ENCODE measurements at places on chromosomes 1 and 21.
A peak's percentile ranks its signal among the peaks of the same experiment; 100 is the strongest.

- no peak for DNase-seq
These were observed 120.1 kb upstream of the RAVER2 start for GRCh38 chr1:64624808-64625207.

DNA sequence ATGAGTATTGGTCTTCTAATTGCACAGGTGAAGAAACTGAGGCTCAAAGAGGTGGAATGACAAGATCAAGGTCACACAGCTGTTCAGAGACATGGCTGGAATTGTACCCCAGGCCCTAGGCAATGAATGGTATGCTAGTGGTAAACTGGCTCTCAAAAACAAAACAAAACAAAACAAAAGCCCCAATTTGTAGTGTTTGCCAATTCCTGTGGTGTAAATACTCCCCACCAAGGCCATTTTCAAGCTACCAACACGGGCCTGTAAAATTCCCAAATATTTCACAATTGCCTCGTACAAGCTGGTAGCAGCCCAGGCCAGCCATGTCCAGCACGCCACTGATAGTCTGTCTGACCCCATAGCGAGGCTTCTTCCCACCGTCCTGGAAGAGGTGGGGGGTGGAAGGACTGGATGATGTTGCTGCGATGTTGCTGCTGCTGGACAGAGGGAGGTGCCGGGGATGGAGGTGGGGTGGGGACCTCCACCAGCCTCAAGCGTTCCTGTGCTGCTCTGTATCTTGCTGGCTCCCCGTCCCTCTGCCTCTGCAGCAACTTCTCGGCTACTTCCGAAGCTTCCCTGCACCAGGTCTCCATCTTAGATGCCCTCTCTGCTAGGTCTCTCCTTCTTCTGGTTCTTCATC, 62.2 kb upstream of the RUNX3 start:
- no peak for DNase-seq

- no peak for DNase-seq
These were observed 18.8 kb downstream of the ELF3 start for GRCh38 chr1:202029171-202029665.

DNA sequence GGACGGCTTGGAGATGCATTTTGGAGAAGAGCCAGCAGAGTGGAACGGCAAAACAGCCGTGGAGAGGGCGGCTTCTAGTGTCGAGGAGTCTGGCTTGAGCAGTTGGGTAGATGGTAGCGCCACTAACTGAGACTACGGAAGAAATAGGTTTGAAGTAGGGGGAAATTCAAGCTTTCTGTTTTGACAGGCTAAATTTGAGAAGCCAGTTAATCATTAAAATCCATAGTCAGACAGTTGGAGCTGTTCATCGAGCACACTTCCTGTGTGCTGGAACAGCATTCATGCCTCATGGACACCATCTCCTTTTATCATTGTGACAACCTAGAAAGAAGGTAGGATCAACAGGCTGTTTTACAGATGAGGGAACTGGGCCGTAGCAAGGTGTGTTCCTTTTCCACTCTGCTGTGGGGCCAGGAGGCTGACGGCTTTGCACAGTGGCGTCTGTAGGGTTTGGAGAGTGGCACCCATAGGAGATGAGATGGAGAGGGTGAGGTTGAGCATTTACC, 3.4 kb upstream of the PKLR start:
- no peak for DNase-seq

DNA sequence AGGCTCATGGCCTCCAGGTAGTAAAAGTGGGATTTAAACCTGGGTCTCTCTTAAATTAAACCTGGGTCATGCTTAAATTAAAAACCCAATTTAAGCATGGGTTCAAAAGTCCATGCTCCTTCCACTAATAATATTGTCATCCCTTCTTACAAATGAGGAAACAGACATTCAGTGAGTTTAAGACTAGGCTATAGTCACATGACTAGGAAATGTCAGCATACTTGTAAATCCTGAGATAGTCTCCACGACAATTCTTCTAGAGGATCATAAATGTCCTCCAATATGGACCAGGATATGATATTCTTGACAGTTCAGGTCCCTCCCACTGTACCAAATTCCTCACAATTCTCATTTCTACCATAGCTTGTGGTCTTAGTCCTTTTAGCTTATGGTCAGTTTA, 10.5 kb upstream of the IGFN1 start:
- DNase-seq = no peak

DNA sequence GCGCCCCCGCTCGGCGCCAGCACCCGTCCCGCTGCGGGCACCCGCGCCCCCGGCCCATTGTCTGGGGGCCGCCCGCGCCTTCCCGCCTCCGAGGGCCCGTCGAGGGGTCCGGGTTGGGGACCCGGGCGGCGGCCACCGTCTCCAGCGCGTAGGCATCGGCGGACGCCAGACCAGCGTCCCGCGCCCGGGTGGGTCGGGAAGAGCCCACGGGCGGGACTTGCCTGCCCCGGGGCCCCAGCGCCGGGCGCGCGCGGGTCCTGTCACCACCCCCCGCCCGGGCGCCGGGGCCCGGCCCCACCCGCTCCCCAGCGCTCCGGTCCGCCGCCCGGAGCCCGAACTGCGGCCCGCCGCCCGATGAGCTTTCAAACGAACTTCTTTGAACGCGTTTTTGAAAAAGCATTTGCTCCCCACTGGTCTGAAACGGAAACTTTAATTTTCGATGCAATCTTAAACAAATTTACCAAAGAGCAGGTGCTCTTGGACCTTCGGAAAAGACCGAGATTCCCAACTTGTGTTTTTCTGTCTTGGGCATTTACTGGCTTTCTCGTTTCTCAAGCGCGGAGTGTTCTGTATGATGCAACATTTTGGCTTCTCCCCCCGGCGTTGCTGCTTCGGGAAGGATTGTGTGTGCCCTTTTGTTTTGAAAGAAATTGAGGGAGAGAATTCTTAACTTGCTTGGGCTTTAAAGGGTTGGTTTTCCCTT, 615 bp downstream of the CLIC4 start:
- DNase-seq = peak; percentile 9

DNA sequence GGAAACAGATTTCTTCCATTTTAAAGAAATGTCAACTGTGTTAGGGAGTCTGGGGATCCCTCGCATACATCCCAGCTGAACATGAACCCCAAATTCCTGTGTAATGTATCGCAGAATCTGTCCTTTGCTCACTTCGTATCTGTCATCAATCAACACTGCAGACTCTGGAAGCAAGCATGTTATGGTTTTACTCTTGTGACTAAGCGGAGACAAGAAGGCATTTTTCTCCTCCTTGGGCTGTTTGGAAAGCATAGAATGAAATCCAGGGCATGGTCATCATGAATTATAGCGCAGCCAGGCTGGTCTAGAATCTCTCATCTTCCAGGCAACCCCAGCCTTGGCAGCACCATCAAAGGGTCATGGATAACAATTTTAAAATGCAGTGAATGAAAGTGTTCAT, 290.2 kb downstream of the KIF26B start:
- DNase-seq = no peak

GRCh38 chr1:46302641-46303037, 777 bp downstream of the LRRC41 start:
- peak; percentile 28 for DNase-seq

DNA sequence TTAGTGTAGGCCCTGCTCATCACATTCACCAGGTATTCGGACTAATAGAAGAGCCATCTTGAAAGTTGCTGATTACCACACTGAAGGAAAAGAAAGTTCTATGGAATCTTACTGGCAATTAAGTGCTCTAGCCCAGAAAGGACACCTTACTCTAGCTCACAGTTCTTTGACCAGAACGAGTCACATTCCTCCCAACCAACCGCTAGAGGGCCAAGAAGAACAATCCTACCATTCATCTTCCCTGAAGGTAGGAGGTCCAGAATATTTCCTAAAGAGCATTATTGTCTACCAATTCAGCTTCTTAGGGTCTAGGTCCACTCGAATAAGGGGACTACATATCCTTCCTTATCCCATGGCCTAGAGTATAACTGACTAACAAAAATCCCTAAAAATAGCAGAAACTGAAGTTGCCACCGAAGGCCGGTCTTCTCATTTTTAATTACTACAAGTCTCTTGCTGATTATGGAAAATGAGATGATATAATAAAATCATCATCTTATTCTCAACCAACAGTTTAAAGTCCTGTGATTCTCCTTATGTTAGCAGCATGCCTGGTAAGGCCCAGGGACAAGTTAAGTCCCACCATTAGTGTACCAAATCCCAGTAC, 2.7 kb upstream of the FMO1 start:
- DNase-seq = no peak

DNA sequence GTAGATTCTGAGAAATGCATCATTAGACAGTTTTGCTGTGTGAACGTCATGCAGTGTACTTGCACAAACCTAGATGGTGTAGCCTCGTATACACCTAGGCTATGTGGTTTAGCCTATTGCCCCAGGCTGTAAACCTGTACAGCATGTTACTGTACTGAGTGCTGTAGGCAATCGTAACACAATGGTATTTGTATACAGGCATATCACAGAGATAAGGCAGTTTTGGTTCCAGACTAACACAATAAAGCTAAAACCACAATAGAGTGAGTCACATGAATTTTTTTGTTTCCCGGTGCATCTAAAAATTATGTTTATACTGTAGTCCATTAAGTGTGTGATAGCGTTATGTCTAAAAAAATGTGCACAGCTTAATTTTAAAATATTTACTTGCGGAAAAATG, 6.9 kb downstream of the IL10RB start:
- no peak for DNase-seq

GRCh38 chr1:67570486-67571143, 114.4 kb upstream of the GADD45A start:
- no peak for DNase-seq

- DNase-seq = no peak
These were observed 63.6 kb downstream of the MYOM3 start for GRCh38 chr1:24048205-24048869.

DNA sequence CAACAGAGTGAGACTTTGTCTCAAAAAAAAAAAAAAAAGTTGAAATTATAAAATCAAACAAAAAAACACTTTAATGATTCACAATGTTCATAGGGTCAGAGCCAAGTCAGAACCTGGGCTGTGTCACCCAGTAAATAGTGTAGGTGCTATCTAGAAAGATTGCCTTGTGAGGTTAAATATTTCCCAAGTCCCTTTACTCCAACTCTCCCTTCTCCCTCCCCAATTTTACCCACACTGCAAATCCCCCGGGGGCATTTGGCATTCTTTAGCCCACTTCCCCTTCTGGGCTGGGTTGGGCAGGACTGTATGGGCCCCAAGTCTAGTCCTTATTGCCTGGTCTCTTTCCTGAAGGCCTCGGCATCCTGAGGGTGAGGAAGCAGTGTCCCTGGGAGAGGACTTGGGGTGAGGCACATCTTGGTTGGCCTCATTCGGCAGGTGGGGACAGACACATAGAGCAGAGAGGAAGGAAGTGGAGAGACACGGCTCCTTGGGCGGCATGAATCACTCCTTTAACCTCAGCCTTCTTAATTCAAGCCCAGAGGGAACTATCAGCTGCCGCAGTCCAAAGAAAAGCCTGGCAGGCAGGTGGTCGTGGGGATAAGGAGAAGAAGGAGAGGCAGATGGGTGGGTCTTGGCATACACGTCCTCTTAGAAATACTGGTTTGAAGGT, 8.2 kb downstream of the ADORA1 start:
- DNase-seq = no peak

DNA sequence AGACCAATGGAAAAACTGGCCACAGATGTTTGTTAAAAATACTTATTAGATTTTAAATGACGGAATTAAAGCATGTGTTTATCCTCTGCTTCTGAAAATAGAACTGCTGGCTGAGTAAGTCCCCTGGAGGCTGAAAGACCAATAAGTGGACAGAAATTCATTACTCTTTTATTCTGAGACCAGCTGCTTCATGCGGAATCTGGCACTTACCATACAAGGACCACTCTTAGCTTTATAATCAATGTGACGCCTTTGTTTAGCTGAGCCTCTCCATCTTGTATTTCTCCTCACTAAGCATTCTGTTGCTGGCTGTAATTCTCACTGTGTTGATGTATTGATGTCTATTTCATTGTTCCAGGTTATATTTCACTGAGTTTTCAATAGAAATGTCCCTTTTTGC, 6.3 kb upstream of the EXO1 start:
- DNase-seq = no peak

DNA sequence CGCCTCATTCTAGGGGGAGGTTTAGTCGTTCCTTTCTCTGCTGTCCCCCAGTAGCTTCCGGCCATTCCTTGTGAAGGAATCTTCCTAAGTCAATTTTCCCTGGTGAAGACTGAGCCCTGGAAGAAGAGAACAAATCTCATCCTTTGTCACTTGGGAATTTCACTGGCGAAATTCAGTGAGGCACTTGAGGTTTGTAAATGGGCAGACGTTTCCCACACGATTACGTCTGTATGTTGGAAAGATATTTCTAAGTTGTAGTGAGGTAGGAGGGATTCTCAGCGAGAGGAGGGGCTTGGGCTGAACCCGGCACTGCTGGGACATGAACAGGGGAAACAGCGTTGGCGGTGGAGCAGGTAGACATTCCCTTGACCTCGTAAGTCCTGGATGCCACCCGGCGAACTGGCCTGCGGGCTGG, 47.2 kb downstream of the GALNT2 start:
- no peak for DNase-seq

DNA sequence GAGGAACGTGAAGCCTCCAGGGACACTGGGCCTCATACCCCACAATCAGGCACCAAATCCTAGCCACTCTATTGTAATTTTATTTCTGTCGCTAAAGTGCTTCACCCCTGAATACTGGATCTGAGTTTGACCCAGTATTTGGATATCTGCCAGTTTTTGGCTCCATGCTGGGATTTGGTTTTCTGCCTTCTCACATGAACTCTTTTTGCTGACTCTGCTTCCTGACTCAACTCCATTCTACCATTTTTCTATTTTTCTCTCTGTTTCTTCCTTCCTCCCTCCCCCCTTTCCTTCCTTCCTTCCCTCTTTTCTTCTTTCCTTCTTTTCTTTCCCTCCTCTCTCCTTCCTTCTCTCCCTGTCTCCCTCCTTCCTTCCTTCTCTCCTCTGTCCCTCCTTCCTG, 151.3 kb upstream of the GJB5 start:
- DNase-seq = no peak

GRCh38 chr1:179831225-179831624, 46.4 kb downstream of the TOR1AIP2 start:
- DNase-seq = no peak

GRCh38 chr1:204703826-204704612, 18.5 kb upstream of the LRRN2 start:
- DNase-seq = no peak

DNA sequence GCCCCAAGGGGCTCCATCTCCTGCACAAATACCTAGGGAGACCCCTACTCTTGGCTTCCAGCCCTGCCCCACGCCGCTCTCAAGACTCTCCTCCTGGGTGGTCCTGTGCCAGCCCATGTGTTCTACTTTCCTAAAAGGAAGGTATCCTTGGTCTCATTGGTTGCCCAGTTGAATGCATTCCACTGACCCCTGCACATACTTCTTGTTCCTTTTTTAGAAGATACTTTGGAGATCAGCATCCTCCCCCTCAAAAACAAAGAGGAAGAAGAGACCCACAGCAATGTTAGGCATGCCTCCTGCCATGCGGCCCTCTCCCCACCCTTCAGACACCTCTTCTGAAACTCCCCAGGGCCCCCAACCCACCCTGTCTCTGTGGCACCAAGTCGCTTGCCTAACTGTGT, 4.1 kb downstream of the SLAMF9 start:
- no peak for DNase-seq

GRCh38 chr1:157431751-157432150, 120.6 kb downstream of the FCRL5 start:
- no peak for DNase-seq

- no peak for DNase-seq
These were observed 6.5 kb downstream of the PERM1 start for GRCh38 chr1:975365-975764.
